ENCODE measurements at places on chromosomes 11 and 22.
A peak's percentile ranks its signal among the peaks of the same experiment; 100 is the strongest.

DNA sequence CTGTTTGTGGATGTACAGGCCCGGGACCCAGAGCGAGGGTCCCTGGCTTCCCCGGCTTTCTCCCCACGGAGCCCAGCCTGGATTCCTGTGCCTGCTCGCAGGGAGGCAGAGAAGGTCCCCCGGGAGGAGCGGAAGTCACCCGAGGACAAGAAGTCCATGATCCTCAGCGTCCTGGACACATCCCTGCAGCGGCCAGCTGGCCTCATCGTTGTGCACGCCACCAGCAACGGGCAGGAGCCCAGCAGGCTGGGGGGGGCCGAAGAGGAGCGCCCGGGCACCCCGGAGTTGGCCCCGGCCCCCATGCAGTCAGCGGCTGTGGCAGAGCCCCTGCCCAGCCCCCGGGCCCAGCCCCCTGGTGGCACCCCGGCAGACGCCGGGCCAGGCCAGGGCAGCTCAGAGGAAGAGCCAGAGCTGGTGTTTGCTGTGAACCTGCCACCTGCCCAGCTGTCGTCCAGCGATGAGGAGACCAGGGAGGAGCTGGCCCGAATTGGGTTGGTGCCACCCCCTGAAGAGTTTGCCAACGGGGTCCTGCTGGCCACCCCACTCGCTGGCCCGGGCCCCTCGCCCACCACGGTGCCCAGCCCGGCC, 16.7 kb upstream of the ACR start:
- DNase-seq, result no peak

GRCh38 chr11:46913484-46913883, 4.9 kb downstream of the LRP4 start:
- DNase-seq, result no peak

GRCh38 chr11:134052395-134052987, 16.4 kb upstream of the JAM3 start:
- no peak for DNase-seq

DNA sequence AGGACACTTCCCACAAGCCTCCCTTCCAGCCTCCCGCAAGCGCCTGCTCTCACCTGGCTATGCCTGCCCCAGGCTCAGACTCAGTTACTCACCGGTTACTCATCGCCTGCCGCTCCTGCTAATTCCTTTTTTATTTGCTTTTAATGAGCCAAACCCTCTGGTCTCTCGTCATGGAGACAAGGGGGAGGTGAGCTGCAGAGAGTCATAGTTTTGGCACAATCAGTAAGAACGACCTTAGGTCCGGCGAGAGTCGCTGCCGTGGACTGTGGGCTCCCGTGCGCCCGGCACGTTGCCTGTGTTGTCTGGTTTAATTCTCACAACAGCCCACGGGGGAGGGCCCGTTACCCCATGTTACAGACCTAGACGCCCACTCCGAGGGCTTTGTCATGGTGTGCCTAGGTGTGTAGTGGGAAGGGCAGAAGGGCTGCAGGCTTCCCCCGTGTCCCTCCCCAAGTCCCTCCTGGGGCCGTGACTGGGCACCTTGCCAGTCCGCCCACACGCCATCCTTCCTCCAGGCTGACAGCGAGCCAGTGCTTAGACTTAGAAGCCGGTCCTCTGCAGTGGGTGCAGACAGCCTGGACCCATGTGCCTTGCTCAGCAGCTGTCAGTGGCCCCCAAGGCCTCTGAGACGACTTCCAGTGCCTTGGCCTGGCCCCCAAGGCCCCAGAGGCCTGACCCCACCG, 42.2 kb downstream of the WNT7B start:
- DNase-seq, result peak; percentile 23

- DNase-seq, result peak; percentile 65
Measured at GRCh38 chr11:75532200-75533048, 6.7 kb upstream of the GDPD5 start.

DNA sequence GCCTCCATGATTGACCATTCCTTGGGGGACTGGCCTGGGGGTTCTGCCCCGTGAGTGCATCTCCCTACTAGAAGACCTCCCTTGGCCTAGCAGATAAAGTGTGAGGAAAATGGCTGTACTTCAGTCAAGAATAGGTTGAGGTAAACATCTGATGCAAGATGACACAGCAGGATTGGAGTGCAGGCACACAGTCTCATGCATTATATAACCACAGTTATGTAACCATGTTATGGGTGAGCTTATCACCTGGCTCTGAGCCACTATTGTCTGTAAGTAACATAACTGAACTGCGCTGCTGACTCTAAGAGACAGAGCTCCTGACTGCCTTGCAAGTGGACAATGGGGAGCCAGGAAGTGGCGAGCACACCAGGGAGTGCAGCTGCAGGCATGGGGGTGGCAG, 378.7 kb upstream of the ANO5 start:
- DNase-seq, result peak; percentile 42

- DNase-seq, result no peak
Measured at GRCh38 chr11:123173040-123173855, 21.8 kb downstream of the CLMP start.

DNA sequence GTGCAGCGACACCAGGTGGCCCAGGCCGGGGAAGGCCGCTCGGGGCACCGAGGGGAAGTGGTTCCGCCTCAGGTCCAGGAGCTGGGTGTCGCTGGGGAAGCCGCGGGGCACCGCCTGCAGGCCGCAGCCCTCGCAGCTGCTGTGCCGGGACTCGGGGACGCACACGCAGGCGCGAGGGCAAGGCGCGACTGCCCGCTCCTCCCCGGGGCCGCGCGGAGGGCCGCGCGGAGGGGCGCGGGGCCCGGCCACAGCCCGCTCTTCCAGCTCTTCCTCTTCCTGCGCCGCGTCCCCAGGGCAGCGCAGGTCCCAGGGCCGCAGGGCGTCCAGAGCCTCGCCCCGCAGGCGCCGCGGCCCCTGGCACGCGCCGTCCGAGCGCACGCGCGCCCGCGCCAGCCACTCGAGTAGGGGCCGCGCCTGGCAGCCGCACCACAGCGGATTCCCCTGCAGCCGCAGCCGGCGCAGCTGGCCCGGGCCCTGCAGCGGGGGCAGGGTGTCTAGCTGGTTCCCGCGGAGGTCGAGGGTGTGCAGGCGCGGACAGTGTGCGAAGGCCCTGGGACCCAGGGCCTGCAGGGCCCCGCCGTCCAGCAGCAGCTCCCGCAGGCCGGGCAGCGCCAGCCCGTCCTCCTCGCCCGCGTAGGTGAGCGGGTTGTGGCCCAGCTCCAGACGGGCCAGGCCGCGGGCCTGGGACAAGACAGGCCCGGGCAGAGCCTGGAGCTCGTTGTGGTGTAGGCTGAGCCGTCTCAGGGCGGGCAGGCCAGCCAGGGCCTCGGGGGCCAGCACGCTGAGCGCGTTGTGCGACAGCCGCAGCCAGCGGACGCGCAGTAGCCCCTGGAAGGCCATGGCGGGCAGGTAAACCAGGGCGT, 2.8 kb downstream of the CHADL start:
- DNase-seq, result peak; percentile 86

DNA sequence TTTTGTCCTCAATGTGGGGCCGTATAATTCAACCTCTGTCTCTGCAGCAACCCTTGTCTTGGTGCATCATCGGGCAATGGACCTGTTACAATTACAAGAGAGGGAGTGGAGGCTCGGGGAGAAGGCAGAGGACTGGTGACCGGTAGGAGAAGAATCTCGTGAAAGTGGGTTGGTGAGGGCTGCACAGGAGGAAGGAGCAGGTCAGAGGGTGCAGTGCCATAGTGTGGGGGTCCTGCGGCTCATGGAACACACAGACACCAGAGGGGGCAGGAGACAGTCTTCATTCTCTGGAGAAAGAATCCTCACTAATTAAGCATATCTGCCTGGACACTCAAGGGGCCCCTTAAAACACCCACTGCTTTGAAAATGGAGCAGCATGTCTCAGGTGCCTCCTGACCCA, 174.7 kb upstream of the B3GAT1 start:
- DNase-seq, result no peak

GRCh38 chr11:114564831-114565230, 5.2 kb upstream of the NXPE1 start:
- DNase-seq, result no peak

- no peak for DNase-seq
Measured at GRCh38 chr22:37525073-37525745, 6.0 kb upstream of the CARD10 start.

GRCh38 chr11:64713016-64713707, 9.8 kb downstream of the NRXN2 start:
- DNase-seq, result peak; percentile 70

GRCh38 chr11:63417174-63417852, 47.7 kb downstream of the SLC22A9 start:
- no peak for DNase-seq

GRCh38 chr11:45683271-45684058, 18.0 kb upstream of the CHST1 start:
- DNase-seq, result no peak

- peak; percentile 60 for DNase-seq
Measured at GRCh38 chr11:22432291-22433093, 94.3 kb downstream of the SLC17A6 start.

GRCh38 chr11:123231256-123231655, 36.2 kb upstream of the CLMP start:
- DNase-seq, result no peak

All from body of pancreas (tissue), 4 donors.